ENCODE measurements at places on chromosomes 7 and 10.

DNA sequence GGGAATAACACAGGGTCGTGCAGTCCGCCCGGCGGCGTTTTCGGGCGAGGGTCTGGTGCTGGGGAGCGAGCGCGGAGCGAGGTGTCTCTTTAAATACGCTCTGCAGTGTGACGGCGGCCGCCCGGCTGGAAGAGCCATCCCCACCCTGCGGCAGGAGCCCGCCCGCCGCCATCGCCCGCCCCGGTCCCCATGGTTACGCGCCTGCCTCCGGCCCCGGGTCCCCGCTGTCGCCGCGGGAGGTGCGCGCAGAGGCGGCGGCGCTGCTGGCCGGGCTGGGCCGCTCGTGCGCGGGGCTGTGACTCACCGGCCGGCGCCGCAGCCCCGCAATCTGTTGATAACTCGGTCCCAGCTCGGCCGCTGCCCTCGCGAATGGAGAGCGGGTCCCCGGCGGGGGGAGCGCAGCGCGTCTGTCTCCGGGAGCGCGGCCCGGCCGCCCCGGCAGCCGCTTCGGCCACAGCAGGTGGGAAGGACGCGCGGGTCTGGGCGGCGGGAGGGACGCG is at the start of gene ADGRA1:
ADGRA1 (plus strand) TSS at position 246 of the 500 bp plus-strand sequence. CDS start 986 bp downstream, outside the sequence.
- DNase-seq = no peak

DNA sequence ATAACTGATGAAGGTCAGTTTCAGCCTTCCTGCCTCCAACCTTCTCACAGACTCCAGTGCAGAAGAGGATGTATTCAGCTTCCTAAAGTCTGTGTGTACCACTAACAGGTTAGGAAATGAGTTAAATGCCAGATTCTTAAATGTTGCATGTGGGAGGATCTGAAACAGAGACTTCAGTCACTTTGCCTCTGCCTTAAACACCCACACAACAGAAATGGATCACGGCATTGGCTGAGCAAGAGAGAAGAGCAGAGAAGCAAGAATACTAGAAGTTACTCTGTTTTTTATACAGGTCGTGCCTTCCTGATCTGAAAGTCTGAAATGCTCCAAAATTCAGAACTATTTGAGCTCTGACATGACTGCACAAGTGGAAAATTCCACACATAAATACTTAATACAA is 98.9 kb upstream of the ARHGAP21 start:
- DNase-seq = no peak

GRCh38 chr10:22598478-22598877 is 115.9 kb downstream of the PIP4K2A start:
- DNase-seq = no peak

DNA sequence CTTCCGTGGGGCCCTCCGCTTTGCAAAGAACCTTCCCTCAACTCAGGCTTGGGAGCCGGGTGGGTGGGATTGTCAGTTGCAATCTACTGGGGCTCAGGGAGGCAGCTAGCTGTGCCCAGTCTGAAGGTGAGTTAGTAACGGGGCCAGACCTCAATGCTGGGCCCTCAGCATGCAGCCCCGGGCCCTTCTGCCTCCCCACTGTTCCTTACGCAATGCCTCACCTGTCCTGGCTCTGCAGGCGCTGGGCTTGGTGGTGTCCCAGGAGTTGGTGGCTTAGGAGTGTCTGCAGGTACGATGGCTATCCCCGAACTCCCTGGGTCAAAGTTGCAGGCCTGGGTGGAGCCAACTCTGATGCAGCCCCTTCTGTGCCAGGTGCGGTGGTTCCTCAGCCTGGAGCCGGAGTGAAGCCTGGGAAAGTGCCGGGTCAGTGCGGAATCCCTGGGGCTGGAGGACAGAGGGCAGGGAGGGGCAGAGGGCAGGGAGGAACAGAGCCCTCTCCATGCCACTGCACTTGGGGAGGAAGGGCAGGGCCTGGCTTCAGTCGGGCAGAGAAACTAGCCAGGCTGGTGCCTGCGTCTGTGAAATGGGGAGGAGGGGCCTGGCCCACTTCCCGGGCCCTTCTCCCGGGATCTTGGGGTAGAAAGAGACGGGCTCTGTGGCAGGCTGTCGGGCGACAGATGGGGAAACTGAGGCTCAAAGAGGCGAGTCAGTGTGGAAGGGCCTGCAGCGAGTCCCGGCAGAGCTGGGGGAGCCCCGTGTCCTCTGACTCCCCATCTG is 15.0 kb downstream of the ELN start:
- DNase-seq = no peak
